ENCODE measurements at places on chromosomes 1 and 21. TPM values are rescaled to one million over a fixed set of nuclear protein-coding genes. Genes with fewer than 3 reads are reported as not detected.

Gene KRTAP10-12
- polyA plus RNA-seq: not detected

- H3K4me1 ChIP-seq: peaks cover 17% of the 10 kb centered on the region
- no peak overlapping the region for H3K4me3 ChIP-seq
- no peaks in the 10 kb centered on the region for H3K36me3 ChIP-seq
- no peak for DNase-seq
These were observed 4.8 kb upstream of the MMEL1 start for GRCh38 chr1:2637442-2638145.

GRCh38 chr1:229729916-229730315 is 103.9 kb downstream of the URB2 start:
- no peaks in the 10 kb centered on the region for H3K27me3 ChIP-seq
- no peak for DNase-seq
- H3K4me1 ChIP-seq: peaks cover 7% of the 10 kb centered on the region
- H3K4me3 ChIP-seq: no peak overlapping the region
- no peaks in the 10 kb centered on the region for H3K36me3 ChIP-seq

Gene CYP2J2
- polyA plus RNA-seq: 1.1 TPM

DNA sequence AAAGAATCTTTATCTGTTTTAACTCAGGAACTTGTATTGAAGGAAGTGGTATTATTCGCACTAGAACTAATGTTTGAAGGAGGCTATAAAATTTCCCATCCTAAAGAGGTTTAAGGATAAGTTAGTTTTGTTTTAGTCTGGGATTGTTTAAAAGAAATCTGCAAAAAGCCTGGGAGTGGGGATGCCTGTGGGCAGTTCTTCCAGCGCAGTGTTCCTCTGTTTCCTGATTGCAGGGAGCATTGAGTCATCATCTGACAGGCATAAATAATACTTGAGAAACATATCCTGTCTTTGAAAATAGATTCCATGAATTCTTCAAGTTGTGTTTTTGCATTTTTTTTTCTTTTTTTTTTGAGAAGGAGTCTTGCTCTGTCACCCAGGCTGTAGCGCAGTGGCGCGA is 350.8 kb upstream of the PTBP2 start:
- peaks cover 2% of the 10 kb centered on the region for H3K4me1 ChIP-seq
- DNase-seq: no peak
- no peak overlapping the region for H3K4me3 ChIP-seq

Gene NUP210L
- polyA plus RNA-seq: not detected

Gene CTSK
- polyA plus RNA-seq: 7.9 TPM

Gene DRAXIN
- polyA plus RNA-seq: 0.57 TPM

DNA sequence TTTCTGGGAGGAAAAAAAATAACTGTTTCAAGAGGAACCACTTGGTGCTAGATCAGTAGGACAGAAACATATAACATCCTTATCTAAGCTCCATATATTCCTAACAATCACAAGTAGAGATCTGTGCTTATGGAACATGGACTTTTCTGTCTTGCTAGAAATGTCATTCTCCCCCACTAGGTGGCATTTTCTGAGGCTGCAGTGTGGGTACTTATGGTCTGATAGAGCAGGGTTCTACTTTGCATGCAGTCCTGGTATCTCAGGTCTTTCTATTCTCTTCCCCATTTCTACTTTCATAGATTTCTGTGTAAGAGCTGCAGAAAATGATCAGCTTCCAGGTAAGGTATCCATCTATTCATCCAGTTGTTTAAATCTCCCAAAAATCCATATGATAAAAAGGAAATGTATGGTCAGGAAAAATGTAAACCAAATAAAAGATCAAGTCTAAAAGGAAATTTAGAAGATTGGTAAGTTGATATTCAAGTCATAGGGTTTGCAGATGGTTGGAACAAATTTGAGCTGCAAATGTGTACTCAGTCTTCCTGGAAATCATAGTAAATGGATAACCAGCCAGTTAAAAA is 1.5 kb downstream of the ZNF684 start:
- peaks cover 5% of the 10 kb centered on the region for H3K36me3 ChIP-seq
- no peaks in the 10 kb centered on the region for H3K4me1 ChIP-seq
- H3K27me3 ChIP-seq: no peaks in the 10 kb centered on the region
- H3K27ac ChIP-seq: no peak overlapping the region
- H3K4me3 ChIP-seq: peak overlapping the region; percentile 71
- DNase-seq: peak; percentile 60

Gene MYCL
- polyA plus RNA-seq: 0.48 TPM

Gene ATAD3A
- polyA plus RNA-seq: 40.2 TPM

GRCh38 chr1:12049616-12050015 is 13.5 kb upstream of the TNFRSF8 start:
- no peak overlapping the region for H3K27ac ChIP-seq
- no peak overlapping the region for H3K4me3 ChIP-seq
- DNase-seq: no peak
- H3K36me3 ChIP-seq: no peaks in the 10 kb centered on the region
- no peaks in the 10 kb centered on the region for H3K27me3 ChIP-seq
- H3K4me1 ChIP-seq: no peaks in the 10 kb centered on the region

GRCh38 chr1:151611288-151611790 is 511 bp upstream of the SNX27 start:
- H3K36me3 ChIP-seq: no peaks in the 10 kb centered on the region
- DNase-seq: no peak
- H3K4me1 ChIP-seq: peaks cover 12% of the 10 kb centered on the region
- H3K4me3 ChIP-seq: no peak overlapping the region
- peak overlapping the region; percentile 13 for H3K27ac ChIP-seq
- H3K27me3 ChIP-seq: no peaks in the 10 kb centered on the region

GRCh38 chr1:110615548-110616130 is 9.5 kb upstream of the KCNA2 start:
- peak overlapping the region; percentile 45 for H3K4me3 ChIP-seq
- no peaks in the 10 kb centered on the region for H3K4me1 ChIP-seq
- H3K36me3 ChIP-seq: no peaks in the 10 kb centered on the region
- peak; percentile 78 for DNase-seq
- H3K27ac ChIP-seq: no peak overlapping the region
- H3K27me3 ChIP-seq: peaks cover 11% of the 10 kb centered on the region

Gene GPX7
- polyA plus RNA-seq: 5.7 TPM

GRCh38 chr1:8586438-8586837 is 231.0 kb downstream of the RERE start:
- no peak for DNase-seq
- peaks cover 26% of the 10 kb centered on the region for H3K4me1 ChIP-seq
- no peaks in the 10 kb centered on the region for H3K36me3 ChIP-seq
- no peaks in the 10 kb centered on the region for H3K27me3 ChIP-seq
- H3K4me3 ChIP-seq: no peak overlapping the region
- no peak overlapping the region for H3K27ac ChIP-seq

- no peak overlapping the region for H3K27ac ChIP-seq
- H3K4me3 ChIP-seq: no peak overlapping the region
- H3K27me3 ChIP-seq: peaks cover 55% of the 10 kb centered on the region
- no peaks in the 10 kb centered on the region for H3K4me1 ChIP-seq
- DNase-seq: no peak
These were observed 6.8 kb downstream of the KCNJ10 start for GRCh38 chr1:160063176-160063575.

Gene TMEM222
- polyA plus RNA-seq: 52.0 TPM

- no peaks in the 10 kb centered on the region for H3K4me1 ChIP-seq
- peak; percentile 83 for DNase-seq
- peaks cover 72% of the 10 kb centered on the region for H3K36me3 ChIP-seq
- H3K27ac ChIP-seq: no peak overlapping the region
- no peak overlapping the region for H3K4me3 ChIP-seq
These were observed 9.8 kb downstream of the THAP3 start for GRCh38 chr1:6634371-6635052.
